ENCODE measurements at places on chromosomes 11 and 22.

DNA sequence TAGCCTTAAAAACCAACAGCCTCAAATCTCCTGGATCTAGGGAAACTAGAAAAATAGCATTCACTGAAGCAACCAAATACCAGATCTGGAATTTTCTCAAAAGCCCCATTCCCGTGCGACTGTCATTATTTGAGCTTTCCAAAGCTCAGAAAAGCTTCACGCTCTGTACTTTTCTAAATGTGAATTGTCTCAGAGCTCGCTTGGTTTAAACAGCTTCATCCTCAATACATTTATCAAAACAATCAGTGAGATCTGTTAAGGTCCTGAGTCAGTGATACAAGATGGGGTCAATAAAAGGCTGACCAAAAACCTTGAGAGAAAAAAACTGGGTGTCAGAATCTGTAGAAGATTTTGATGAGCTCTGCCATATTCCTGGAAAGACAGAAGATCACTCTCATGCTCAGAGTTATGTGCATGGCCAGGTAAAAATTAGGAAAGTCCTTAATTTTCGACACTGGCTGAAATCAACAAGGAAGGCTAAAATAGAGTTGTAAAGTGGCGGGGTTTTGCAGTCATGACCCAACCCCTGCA, 60.2 kb upstream of the VPREB1 start:
- no peak for DNase-seq

- DNase-seq, result no peak
These were observed 73.5 kb downstream of the RNF169 start for GRCh38 chr11:74822170-74822569.

DNA sequence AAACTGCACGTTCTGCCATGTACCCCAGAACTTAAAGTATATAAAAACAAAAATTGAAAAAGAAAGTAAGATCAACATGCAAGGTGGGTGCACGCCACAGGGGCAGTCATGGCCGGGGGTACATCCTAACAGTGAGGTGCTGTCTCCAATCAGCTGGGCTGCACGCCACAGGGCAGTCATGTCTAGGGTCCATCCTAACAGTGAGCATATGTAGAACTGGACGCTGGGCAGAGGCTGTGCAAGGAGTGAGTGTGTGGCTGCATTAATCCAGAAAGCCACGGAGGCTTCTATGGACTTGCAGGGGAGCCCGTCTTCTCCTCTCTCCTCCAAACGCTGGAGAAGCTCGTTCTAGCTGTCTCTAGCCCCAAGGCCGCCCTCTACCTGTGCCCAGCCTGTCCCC, 1105.0 kb downstream of the BRD1 start:
- DNase-seq, result no peak

- DNase-seq, result no peak
These were observed 24.5 kb downstream of the ARHGAP1 start for GRCh38 chr11:46675949-46676348.

- no peak for DNase-seq
These were observed 915 bp upstream of the OSBP start for GRCh38 chr11:59616396-59616982.

All from amniotic stem cell (primary cell).